ENCODE measurements at places on chromosomes 6 and 20. TPM values are rescaled to one million over a fixed set of nuclear protein-coding genes. Genes with fewer than 3 reads are reported as not detected.

- no peak for DNase-seq
These were observed 185.2 kb upstream of the TAB2 start for GRCh38 chr6:149132336-149132735.

DNA sequence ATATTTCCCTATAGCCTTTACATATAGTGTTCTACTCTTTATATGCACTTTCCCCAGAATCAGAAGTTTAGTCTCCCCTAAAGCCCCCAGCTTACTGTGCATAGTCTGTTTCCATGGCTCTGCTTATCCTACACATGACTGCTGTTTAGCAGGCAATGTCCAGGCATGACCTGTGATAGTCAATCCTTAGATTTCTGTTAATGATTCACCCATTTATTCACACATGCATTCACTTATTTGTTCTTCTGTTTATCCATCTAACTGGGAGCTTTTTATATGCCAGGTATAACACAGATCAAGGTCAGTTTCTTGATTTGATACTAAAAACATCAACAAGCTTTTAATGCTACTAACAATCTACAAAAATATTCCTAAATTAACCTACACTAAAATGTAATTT lies 300.8 kb downstream of the PHF3 start:
- DNase-seq, result no peak

GRCh38 chr20:60494476-60494875 lies 536.3 kb downstream of the CDH26 start:
- DNase-seq, result no peak

- no peak for DNase-seq
These were observed 384.1 kb downstream of the GRIK2 start for GRCh38 chr6:101777646-101778045.

- DNase-seq, result no peak
These were observed 171.1 kb downstream of the MCHR2 start for GRCh38 chr6:99822741-99823512.

- DNase-seq, result no peak
These were observed 203.4 kb downstream of the TTLL2 start for GRCh38 chr6:167528239-167528638.

- no peak for DNase-seq
These were observed 187.6 kb downstream of the CD83 start for GRCh38 chr6:14305131-14305530.

DNA sequence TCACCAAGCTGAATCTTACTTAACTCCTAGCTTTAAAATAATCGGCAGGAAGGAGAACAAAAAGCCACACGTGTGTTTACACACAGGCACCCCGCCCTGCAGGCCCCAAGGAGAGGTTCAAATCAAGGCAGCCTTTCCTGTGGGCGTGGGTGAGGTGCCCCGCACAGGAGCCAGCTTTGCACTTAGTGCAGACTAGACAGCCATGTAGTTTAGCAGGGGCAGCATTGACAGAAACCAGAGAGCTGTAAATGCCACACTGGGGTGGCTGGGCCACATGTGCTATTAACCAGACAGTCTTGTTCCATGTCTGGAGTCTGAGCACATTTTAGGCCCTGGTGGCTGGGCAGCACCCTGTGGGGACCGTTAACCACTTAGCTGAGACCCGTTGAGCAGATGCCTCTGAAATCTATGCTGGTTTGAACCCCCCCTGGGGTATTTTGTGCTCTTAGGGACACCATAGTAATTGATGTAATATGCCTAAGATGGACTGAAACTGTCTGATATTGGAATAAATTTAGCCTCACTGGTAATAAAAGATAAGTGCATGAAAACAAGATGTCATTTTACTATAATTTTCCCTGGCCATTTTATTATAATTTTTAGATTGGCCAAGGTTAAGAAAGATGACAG lies 106.4 kb upstream of the KCNG1 start:
- DNase-seq, result no peak

DNA sequence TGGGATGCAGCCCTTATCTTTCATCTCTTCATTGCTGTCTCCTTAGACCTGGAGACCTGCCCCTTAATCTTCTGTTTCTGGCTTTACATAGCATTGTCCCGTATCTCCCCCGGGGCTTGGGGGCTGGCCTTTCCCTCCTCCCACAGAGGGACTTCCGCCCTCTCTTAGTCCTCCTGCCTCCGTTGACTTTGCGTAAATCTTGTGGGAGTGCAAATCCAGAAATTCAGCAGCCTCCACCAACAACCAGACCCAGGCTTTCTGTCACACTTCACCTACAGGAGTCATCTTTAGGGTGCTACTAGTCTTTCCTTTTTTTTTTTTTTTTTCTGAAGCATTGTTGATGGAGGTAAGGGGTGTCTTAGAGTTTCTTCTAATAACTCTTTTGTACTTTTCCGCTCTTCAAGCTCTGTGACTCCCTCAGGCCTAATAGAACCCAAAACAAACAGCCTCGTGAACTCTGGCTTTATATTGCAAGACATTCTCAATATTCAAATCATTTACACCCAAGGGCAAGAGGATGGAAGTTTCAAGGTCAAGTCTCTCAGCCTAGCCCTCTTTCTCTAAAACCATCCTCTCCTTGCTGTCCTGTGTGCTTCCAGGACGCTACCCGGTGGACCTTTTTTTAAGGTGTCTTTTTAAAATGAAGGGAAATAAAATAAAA lies 66.2 kb downstream of the RREB1 start:
- no peak for DNase-seq

The RBM38 gene
- total RNA-seq, result 16.9 TPM

The TGM2 gene
- total RNA-seq, result 131 TPM

The PXMP4 gene
- 7.0 TPM for total RNA-seq

The PRL gene
- total RNA-seq, result 0.58 TPM

All from mesenteric fat pad (tissue), 1 donor.